Activated T-cell treated with anti-CD3 and anti-CD28 coated beads for 48 hours (primary cell): ENCODE measurements at places on chromosomes 7 and 10.
A peak's percentile ranks its signal among the peaks of the same experiment; 100 is the strongest.

GRCh38 chr10:65377687-65378086, 1548.1 kb upstream of the LRRTM3 start:
- DNase-seq: no peak

DNA sequence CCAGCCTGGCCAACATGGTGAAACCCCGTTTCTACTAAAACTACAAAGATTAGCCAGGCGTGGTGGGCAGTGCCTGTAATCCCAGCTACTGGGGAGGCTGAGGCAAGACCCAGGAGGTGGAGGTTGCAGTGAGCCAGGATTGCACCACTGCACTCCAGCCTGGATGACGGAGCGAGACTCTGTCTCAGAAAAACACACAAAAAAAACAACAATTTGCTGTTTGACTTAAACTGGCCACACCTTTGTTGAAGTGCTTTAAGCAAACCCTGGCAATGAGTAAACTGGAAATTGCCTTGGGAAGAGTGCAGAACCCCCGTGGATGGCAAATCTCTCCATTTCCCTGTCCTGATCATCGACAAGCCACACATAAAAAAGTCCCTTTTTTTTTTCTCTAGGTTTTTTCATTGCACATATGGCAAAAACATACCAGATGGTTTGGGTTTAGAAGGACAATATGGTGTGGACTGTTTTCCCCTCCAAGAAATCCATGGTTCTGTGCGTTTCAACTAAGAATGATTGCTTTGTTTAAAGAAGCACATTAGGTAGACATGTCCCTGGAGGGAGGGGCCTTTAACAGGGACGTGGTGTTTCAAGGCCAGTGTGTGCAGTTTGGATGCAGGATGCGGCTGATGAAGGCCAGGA, 76.9 kb downstream of the NRP1 start:
- DNase-seq: no peak

- DNase-seq: no peak
Observed at GRCh38 chr7:99422186-99422585, 13.4 kb downstream of the BUD31 start.

GRCh38 chr10:128938558-128938957, 528.5 kb upstream of the MGMT start:
- DNase-seq: no peak

GRCh38 chr7:69787736-69788431, 189.6 kb downstream of the AUTS2 start:
- no peak for DNase-seq

DNA sequence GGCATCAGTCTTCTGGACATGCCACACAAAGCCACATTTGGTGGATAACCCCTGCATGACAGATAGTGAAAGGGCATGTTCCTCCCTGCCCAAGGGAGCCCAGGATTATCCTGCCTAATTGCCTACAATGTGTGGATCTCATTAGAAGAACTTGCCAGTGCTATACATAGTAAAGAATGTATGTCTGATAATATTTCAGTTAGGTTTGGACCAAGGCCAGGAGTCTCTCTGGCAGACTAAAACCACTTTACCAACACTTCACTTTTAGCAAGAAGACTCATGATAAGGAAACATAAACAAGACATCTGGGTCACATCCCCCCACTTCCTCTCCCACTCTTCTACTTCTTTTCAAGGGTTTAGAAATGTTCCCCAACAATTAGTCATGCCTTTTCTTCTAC, 196.7 kb downstream of the MTERF1 start:
- no peak for DNase-seq

- no peak for DNase-seq
Observed at GRCh38 chr10:119350502-119351097, 143.2 kb downstream of the GRK5 start.

GRCh38 chr7:151010307-151011096, 13.8 kb downstream of the ATG9B start:
- DNase-seq: no peak

- DNase-seq: no peak
Observed at GRCh38 chr7:99014113-99014985, 129.6 kb downstream of the SMURF1 start.

GRCh38 chr7:49766966-49767365, 6.5 kb upstream of the VWC2 start:
- no peak for DNase-seq

DNA sequence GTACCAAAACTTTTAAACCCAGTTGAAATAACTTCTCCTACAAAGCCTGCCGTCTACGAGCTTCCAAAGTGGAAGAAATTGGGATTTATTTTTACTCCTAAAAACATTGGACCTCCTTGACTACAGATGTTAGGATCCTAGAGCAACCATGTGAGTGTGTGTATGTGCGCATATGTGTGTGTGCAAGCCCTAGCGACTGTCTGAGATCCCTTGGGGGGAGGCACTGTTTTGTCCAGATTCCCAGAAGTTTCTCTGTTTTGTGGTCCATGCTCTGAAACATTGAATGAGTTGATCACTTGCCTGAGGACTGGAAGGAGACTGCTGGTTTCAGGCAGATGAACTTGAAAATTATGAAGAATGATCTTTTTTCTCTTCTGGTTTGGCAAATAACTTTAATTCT, 312.3 kb upstream of the ZNF32 start:
- no peak for DNase-seq

- DNase-seq: peak; percentile 70
Observed at GRCh38 chr10:62048919-62049623, 147.6 kb downstream of the ARID5B start.

GRCh38 chr7:70489813-70490212, 642.1 kb upstream of the GALNT17 start:
- no peak for DNase-seq

DNA sequence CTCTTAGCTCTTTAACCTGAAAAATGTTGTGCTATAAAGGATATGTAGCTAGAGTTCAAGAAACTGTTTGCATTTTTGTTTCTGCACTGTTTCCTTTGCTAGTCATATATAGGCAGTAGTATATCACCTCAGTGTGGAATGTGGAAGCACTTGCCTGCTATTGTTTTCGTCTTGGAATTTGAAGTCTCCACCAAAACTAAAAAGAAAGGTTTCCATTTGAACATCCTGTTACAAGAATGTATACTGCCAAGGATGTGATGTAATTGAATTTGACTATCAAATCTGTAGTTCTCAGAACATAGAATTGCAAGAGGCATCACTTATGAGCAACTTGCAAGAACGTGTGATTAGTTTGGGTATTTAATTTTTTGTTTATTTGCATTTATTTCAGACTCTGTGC, 51.1 kb upstream of the MEOX2 start:
- DNase-seq: no peak

GRCh38 chr7:125467996-125468854, 538.6 kb upstream of the POT1 start:
- no peak for DNase-seq

DNA sequence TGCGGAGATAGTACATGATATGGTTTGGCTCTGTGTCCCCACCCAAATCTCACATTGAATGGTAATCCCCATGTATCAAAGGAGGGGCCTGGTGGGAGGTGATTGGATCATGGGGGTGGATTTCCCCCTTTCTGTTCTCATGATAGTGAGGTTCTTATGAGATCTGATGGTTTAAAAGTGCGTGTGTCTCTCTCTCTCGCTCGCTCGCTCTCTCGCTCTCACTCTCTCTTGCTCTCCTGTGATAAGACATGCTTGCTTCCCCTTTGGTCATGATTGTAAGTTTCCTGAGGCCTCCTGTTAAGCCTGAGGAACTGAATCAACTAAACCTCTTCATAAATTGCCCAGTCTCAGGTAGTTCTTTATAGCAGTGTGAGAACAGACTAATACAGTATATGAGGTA, 171.9 kb downstream of the NSUN6 start:
- DNase-seq: no peak

- DNase-seq: no peak
Observed at GRCh38 chr10:6956562-6956961, 376.5 kb upstream of the PRKCQ start.

- no peak for DNase-seq
Observed at GRCh38 chr10:20970708-20971107, 73.6 kb upstream of the NEBL start.

DNA sequence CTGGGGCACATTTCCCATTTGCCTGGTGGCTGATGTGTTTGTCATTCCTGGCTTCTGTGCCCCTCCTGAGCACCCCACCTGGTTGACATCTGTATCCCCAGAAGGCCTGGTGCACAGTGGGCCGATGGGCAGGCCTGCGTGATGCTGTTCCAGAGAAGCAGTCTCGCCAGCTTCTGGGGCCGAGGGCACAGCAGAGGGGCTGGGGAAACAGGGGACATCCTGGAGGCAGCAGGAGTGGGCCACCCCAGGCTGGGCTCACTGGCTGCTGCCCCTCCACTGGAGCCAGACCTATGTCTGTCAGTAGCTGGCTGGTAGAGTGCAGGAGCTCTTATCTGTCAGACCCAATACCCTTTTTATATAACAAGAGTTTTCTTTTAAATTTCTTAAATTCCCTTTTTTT, 896 bp upstream of the MYL7 start:
- no peak for DNase-seq

DNA sequence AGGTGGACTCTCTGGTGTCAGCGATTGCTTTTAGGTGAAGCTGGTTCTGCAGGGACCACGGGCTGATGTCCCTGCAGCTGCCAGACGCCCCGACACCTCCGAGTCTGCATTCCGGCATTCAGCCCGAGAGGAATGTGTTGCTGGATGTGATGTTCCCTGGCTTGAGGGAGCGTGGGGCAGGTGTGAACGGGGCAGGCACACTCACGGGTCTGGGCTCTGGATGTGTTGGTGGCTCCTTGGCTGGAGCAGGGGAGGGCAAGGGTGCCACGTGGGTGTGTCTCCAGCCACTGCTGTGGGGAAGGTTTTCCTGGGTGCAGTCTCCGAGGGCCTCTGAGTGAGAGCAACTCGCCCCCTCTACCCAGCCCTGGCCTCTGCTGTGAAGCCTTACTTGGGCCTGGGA, 140.5 kb downstream of the CAMK1D start:
- DNase-seq: no peak

DNA sequence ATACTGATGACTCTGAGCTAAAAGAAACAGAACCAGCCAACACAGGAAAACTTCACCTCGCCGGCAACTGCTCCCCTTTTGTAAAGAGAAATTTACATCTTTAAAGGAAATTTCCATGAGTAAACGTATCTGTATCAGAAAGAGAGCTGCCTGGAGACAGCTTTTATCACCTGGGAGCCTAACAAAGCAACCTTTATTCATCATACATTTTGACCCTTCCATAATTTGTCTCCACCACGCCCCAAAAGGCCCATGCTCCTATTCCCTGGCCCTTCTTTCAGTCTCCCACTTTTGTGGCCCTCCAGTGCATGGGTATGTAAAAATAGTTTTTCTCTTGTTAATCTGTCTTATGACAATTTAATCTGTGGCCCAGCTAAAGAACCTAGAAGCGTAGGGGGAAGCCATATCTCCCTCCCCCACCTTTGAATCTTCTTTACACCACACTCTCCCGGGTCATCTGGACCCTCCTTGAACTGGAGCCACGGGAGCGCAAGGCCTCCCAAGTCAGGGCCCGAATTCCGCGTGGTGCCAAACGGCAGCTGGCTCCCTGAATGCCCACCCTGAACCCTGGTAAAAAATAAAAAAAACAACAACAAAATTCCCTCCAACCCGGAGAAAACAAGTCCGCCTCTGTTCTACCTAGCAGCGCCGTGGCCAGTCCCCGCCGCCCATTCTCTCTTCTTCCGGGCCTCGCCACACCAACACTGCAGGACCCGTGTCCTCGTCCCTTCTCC, 15.4 kb upstream of the FKBP9 start:
- DNase-seq: no peak

GRCh38 chr10:125694883-125695282, 11.9 kb upstream of the TEX36 start:
- no peak for DNase-seq

- no peak for DNase-seq
Observed at GRCh38 chr7:94276795-94277194, 117.9 kb upstream of the COL1A2 start.

- peak; percentile 43 for DNase-seq
Observed at GRCh38 chr10:43203448-43204041, 63.3 kb downstream of the RASGEF1A start.

- DNase-seq: no peak
Observed at GRCh38 chr7:114426824-114427223, 12.2 kb downstream of the FOXP2 start.

DNA sequence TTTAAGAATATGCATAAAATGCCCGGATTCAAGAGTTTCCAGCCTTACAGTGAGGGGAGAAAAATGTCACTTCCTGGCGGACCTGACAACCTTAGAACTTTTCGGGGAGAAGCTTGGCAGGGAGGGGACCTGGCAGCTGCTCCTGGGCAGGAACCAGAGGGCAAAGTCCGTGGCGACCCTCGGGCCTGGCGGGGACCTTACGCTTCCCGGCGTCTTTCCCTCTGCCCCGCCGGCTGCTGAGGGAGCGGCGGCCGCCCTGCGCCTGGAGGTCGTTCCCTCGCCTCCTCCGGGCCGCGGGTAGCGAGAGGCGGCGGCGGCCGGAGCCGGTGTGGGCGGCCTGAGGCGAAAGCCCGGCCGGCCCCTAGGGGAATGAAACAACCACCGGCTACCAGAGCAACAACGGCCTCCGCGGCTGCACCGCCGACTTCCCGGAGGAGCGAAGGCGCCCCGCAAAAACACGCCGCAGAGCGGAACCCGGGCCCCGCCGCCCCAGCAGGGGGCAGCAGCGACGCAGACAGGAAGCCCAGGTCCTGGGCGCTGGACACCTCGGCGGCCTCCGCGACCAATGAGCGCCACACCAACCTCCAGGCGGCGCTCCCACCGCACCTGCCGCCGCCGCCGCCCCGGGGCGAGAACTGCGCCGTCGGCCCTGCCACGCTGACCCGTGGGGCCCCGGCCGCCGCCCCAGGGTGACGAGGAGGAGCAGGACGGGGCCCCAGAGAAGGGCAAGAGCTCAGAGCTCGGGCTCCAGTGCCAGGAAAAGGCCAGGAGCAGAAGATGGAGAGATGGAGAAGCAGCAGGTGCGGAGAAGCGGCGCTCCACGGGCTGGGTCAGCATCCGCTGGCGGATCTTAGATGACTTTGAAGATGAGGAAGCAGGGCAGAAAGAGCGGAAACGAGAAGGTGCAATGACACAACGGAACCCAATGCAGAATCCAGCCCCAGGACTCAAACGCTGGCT, 10.5 kb upstream of the ACSM6 start:
- DNase-seq: peak; percentile 79

- no peak for DNase-seq
Observed at GRCh38 chr7:152465119-152465387, 29.2 kb upstream of the KMT2C start.

- DNase-seq: no peak
Observed at GRCh38 chr10:13340068-13340467, 8.0 kb downstream of the SEPHS1 start.

- no peak for DNase-seq
Observed at GRCh38 chr10:22230158-22230833, 12.5 kb upstream of the EBLN1 start.

- DNase-seq: no peak
Observed at GRCh38 chr7:12553416-12553815, 17.1 kb upstream of the SCIN start.
